ENCODE measurements at places on chromosomes 11 and 22.

DNA sequence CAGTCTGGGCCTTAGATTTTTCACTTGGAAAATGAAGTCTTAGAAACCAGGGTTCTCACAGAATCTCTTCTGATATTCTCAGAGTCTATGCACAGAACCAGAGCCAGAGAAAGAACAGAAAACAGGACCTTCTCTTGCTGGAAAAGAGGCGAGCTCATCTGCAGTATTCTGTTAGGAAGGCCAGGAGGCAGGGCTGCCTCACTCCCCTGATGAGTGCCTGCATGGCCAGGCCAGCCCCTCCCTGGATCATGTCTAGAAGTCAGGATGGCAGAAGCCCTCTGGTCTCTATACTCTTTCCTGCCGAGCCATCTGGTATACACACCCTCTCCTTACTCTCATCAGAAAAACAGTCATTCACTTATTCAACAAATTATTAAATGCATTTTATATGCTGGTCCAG is 723 bp downstream of the OR51M1 start:
- no peak for DNase-seq

DNA sequence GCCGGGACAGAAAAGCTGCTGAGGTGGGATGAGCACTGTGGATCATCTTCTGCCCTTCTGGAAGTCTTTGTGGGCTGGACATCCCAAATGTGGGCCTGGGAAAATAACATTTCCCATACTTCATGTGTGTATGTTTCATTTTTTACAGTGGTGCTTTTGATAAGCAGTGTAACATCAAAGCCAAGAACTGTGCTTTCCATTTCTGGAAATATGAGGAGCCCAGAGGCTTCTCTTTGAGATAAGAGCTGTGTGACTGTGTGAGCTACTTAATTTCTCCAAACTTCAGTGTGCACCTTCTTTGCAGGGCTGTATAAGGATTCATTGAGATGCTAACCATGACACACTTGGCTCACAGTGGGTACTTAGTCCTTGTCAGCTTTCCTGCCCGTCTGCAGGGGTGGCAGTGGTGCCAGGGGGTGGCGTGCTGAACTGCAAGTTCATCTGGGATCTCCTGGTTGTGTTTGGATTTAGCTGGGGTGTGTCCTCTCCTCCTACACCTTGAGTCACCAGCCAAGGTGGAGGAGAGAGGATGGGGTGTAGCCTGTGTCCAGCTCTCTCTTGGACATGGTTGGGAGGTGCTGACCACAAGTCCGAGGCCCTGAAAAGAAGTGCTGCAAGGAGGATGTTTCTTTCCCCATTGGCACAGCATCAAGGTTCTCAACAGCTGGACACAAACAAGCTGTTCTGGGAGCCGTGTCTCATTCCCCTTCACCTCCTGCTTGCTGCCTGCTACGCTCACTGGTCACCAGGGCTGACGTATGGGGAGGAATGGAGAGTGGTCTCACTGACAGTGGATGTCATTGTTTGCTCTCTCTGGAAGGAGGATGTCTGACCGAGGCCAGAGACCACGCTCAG is 139.4 kb downstream of the TEAD1 start:
- peak; percentile 29 for DNase-seq

DNA sequence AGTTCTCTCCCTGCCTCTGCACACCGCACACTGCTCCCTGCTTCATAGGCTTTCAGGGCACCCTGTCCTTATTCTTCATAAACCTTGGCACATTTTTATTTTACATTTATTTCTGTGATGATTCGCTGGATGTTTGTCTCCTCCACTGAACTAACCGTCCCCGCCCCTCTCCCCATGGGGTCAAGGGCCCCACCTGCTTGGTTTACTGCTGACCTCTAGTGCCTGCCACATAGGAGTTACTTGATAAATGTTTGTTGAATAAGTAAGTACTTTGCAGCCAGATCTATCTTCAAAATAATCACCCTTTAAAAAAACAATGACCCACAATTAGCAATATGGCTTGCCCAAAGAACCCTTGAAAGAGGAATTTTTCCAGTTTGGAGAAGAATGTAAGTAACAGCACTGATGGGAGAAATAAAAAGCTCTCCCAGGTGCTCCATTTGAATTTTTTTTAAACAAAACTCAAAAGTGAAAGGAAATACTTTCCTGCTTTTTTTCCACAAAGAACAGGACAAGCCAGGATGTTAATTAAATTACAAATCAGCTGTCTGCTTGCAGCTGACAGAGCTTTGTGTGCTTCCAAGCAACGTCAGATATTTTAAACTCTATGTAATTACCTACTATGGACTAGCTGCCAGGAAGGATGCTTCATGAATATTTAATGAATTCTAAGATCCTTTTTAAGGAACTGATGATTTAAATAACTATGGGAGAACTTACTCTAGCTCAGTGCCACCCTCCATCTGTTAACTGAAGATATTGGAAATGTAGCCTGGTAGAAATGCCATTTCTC is 1083.6 kb downstream of the DLG2 start:
- no peak for DNase-seq

DNA sequence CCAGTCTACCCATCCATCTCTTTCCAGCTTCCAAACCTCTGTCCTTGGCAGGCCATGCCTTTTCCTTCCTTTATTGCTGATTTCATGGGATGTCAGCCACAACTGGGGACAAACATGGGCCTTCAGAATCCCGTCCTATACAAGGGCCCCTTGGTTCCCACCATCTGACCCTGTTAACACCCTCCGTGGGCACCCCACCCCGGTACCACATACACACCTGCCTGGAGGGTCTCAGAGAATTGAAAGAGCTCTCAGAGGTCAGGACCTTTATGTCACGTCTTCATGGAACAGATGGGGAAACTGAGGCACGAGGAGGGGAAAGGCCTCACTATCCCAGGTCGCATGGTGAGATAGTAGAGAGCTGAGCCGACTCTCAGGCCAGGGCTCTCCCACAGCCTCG is 53.0 kb downstream of the MPPED1 start:
- no peak for DNase-seq

- DNase-seq: no peak
Measured at GRCh38 chr22:38193580-38193979, 8.2 kb upstream of the MAFF start.

DNA sequence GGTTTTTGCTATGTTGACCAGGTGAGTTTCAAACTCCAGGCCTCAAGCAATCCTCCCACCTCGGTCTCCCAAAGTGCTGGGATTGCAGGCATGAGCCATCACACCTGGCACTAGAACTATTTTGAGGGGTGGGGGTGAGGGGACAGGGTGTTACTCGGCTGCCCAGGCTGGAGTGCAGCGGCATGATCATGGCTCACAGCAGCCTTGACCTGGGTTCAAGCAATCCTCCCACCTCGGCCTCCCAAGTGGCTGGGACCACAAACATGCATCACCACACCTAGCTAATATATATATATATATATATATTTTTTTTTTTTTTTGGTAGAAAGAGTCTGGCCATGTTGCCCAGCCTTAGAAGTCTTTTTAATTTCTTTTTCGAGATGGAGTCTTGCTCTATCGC is 17.1 kb upstream of the IFITM3 start:
- no peak for DNase-seq

DNA sequence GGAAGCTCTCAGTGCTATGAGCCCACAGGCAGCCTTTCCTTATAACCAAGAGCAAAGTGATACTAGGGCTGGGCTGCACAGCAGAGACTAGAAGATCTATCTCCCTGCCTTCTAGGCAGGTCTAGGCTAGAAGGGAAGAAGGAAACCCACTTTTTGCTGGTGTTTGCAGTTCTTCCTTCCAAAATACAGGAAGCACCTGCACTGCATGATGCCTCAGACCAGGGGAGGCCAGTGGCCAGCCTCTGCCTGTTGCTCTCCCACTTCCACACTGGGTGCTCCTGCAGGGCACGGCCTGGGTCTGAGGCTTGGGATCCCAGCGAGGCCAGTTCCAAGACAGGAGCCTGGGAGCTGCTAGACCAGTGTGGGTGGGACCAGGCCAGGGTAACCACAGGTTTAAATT is 6.0 kb upstream of the UCP3 start:
- DNase-seq: no peak

- peak; percentile 81 for DNase-seq
Measured at GRCh38 chr22:30754971-30755758, 60.5 kb downstream of the OSBP2 start.

DNA sequence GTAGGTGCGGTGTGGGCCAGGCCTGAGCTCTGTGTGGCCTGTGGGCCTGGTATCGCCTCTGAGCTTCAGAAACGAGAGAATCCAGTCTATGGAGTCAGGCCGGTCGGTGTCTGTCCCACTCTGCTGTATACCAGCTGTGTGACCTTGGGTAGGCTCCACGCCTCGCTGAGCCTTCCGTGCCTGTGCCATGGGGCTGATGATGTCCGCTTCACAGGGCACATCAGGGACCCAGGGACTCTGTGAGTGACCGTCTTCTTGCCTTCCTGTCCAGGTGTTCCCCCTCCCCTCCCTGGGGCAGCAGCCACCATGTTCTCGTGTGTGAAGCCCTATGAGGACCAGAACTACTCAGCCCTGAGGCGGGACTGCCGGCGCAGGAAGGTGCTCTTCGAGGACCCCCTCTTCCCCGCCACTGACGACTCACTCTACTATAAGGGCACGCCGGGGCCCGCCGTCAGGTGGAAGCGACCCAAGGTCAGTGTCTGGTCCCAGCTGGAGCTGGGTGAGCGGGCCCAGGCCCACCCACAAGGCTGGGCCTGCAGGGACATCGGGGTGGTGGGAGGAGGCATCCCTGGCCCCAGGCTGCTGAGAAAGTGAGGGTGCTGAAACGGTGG is 17.9 kb downstream of the CAPN5 start:
- DNase-seq: no peak

DNA sequence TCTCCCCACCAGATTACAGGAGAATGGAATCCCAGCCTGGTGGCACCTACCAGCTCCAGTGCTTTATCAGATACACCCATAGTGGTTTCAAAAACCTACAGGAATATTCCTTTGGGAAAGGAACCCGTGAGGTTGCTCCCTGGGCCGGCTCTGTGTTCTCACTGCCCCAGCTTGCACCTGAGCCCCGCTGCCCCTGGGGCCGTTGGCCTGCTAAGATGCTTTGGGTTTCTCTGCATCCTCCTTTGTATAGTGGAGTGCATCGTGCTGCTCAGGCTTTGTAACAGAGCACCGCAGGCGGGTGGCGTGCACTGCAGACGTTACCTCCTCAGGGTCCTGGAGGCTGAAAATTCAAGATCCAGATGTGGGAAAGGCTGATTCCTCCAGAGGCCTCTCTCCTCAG is 414.1 kb downstream of the BRD1 start:
- no peak for DNase-seq

DNA sequence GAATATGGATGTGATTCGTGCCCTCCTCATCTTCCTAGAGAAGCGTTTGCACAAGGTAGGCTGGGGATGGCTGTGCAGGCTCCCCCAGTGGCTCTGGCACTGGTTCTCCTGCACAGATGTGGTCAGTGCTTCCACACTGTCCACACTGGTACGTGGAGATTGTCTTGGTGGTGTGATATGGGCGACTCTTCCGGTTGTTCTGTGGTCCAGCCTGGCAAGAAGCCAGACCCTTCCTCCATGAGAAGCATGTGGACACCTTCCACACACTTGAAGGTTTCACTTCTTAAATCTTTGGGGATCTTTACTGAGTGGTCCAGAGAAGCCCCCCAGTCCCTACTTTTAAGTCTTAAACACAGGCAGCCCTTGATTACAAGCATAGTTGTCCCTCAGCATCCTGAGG is 3.8 kb downstream of the RIC8A start:
- no peak for DNase-seq

- DNase-seq: peak; percentile 94
Measured at GRCh38 chr11:11968511-11969280, 39.7 kb downstream of the DKK3 start.

DNA sequence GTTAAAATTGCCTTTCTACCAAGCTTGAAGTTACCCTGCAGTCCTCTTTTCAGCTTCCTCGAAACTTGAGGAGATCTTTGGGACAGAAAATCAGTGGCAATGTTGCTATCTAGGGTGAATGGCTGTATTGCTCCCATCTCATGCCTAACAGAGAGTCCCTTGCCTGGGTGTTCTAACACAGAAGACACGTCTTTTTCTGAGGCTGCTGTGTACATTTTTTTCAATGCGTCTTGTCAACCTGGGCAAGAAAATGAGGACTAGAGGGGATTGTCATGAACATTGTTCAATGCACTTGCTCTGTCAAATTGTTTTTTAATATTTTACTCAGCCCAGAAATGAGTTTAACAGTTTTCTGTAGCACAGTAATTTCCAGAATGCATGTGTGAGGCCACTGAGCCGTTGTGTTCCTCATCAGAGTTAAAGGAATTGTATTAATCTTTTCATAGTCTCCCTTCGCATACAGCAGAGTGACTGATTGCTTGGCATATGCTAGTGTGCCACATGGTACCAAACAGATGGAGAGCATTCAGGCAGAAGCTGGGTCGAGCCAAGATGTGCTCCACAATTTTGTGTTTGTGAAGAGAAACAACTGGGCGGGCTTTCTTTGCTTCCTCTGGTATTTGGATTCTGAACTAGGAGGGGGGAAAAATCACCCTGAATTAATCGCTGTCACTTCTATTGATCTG is 86.0 kb downstream of the CASP12 start:
- DNase-seq: no peak

DNA sequence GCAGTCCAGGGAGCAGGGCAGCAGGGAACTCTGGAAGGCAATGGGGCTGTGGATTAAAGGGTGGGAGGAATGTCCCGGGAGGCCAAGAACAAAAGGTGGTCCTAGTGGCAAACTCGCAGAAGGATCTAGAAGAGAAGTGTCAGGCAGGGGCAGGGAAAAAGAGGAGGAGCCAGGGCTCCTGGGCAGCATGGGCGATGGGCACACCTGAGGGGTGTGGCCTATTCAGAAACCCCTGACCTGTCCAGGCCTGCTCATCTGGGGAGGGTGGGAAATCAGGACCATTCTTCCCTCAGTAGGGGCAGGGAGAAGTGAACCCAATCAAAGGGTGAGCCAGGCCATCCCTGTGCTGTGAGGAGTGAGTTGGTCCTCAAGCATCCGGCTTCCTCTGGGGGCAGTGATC is 108.6 kb downstream of the TRIM29 start:
- no peak for DNase-seq

DNA sequence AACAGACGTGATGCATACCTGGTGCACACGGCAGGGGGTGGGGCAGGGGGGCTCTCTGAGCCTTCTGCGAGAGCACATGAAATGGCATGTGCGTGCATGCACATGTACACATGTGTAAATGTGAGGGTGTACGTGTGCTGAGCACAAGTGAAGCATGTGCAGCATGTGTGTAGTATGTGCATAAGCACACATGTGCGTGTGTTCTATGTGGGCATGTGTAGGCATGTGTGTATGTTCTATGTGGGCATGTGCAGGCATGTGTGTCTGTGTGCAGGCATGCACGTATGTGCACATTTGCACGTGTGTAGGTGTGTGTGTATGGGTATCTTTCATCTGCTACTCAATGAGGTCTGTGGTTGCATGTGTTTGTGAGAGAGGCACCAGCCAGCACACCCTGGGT is 371.2 kb downstream of the CTTN start:
- DNase-seq: no peak

DNA sequence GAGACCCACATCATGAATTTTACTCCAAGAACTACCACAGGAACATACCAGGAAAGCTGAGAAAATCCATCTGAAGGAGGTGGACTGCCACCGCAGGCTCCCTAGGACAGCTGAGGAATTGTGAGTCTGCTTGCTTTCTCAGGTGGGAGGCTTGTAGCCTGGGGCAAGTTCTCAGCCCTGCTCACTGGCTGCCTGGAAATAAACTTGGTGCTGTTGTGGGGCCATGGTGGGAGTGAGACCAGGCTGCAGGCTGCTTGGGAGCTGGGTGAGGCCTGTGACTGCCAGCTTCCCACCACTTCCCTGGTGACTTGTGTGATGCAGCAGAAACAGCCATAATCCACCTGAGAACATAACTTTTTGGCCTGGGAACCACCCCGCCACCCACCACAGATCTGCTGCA is 132.7 kb upstream of the RAG2 start:
- DNase-seq: no peak

GRCh38 chr11:15361316-15361715 is 246.6 kb downstream of the INSC start:
- no peak for DNase-seq

GRCh38 chr11:110971140-110971539 is 258.9 kb upstream of the ARHGAP20 start:
- DNase-seq: peak; percentile 76

Data from fibroblast of upper back skin (primary cell).